ENCODE measurements at places on chromosomes 4 and X. TPM values are rescaled to one million over a fixed set of nuclear protein-coding genes. Genes with fewer than 3 reads are reported as not detected.
A peak's percentile ranks its signal among the peaks of the same experiment; 100 is the strongest.

DNA sequence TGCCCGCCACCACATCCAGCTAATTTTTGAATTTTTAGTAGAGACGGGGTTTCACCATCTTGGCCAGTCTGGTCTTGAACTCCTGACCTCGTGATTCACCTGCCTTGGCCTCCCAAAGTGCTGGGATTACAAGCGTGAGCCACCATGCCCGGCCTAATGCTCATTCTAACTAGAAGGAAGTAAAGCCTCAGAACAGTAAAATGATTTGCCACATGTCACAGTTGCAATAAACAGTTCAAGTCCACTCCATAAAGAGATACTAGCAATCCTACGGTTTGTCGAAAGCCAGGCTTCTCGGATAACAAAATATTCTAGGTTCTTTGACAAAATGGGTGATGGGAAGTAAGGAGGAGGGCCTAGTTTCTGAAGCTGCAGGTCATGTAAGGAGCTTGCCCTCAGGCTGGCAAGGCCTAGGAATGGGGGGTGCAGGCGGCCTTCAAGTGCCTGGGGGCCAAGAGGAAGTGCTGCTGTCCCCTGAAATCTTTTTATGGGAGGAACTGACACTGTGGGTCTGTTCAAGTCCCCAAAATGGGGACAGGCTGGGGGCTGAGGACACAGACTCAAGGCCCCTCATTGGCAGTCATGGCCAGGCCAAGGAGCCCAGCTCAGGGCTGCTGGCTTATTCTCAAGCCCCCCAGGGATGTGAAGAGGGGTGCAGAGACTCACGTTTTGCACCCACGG lies 31.8 kb upstream of the ACSL1 start:
- H3K4me1 ChIP-seq, result no peaks in the 10 kb centered on the region
- no peaks in the 10 kb centered on the region for H3K36me3 ChIP-seq
- no peak overlapping the region for H3K4me3 ChIP-seq
- DNase-seq, result no peak
- H3K27me3 ChIP-seq, result no peaks in the 10 kb centered on the region
- no peak overlapping the region for H3K27ac ChIP-seq

DNA sequence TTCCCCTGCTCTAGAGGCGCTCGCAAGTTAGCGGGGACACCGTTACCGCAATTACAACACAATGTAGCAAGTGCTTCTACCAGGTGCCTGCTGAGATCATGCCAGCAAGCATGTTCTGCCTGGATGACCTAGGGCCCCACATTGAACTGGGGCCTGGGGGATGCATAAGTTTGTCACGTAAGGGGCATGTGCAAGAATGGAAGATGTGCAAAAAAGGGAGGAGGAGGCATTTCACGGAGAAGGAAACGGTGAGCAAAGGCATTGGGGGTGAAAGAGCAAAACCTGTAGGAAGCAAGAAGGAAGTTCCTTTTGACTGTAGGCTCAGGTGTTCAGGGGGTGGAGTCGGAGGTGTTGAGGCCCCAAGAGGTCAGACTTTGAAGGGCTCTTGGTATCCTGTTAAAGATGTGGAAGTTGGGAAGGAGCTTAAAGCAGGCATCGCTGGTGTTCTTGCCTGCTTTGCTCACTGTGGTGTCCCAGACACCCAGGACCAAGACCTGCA lies 602 bp upstream of the SCARB2 start:
- no peaks in the 10 kb centered on the region for H3K36me3 ChIP-seq
- H3K4me3 ChIP-seq, result peak overlapping the region; percentile 78
- H3K27me3 ChIP-seq, result no peaks in the 10 kb centered on the region
- H3K27ac ChIP-seq, result peak overlapping the region; percentile 96
- no peak for DNase-seq

GRCh38 chrX:17769701-17770269 lies 32.5 kb downstream of the SCML1 start:
- no peaks in the 10 kb centered on the region for H3K27me3 ChIP-seq
- H3K4me3 ChIP-seq, result no peak overlapping the region
- H3K36me3 ChIP-seq, result no peaks in the 10 kb centered on the region
- H3K4me1 ChIP-seq, result no peaks in the 10 kb centered on the region
- no peak overlapping the region for H3K27ac ChIP-seq
- DNase-seq, result no peak

- no peaks in the 10 kb centered on the region for H3K4me1 ChIP-seq
- DNase-seq, result no peak
- H3K27me3 ChIP-seq, result no peaks in the 10 kb centered on the region
- H3K27ac ChIP-seq, result no peak overlapping the region
Measured at GRCh38 chr4:187184508-187184907, 460.9 kb upstream of the FAT1 start.

DNAAF6 gene
- total RNA-seq, result not detected

STK32B gene
- 0.13 TPM for total RNA-seq

RTL3 gene
- total RNA-seq, result 0.45 TPM

METTL14 gene
- total RNA-seq, result 24.9 TPM
